ENCODE measurements at places on chromosomes 4 and X. TPM values are rescaled to one million over a fixed set of nuclear protein-coding genes. Genes with fewer than 3 reads are reported as not detected.

The MAGEA8 gene
- not detected for total RNA-seq

The KCTD8 gene
- total RNA-seq, result 0.28 TPM

The ZRSR2 gene
- total RNA-seq, result 2.6 TPM

DNA sequence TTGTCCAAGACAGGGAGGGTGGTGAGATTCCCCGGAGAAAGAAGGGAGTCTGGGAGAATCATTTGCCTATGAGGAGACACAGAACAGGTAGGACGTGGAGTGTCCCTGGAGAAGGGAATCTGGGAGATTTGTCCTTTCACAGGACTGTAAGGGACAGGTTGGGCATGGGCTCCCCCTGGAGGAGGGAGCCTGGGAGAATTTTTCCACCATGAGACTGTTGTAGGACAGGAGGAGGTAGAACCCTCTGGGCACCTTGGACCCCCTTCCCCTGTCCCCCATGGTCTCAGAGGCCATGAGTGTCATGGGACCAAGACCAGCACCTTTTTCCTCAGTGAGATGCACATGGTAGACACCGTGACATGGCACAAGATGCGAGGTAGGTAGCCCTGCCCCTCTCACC lies 2.8 kb downstream of the PORCN start:
- no peak for DNase-seq

GRCh38 chrX:102958794-102959193 lies 21.7 kb downstream of the RAB40AL start:
- no peak for DNase-seq

DNA sequence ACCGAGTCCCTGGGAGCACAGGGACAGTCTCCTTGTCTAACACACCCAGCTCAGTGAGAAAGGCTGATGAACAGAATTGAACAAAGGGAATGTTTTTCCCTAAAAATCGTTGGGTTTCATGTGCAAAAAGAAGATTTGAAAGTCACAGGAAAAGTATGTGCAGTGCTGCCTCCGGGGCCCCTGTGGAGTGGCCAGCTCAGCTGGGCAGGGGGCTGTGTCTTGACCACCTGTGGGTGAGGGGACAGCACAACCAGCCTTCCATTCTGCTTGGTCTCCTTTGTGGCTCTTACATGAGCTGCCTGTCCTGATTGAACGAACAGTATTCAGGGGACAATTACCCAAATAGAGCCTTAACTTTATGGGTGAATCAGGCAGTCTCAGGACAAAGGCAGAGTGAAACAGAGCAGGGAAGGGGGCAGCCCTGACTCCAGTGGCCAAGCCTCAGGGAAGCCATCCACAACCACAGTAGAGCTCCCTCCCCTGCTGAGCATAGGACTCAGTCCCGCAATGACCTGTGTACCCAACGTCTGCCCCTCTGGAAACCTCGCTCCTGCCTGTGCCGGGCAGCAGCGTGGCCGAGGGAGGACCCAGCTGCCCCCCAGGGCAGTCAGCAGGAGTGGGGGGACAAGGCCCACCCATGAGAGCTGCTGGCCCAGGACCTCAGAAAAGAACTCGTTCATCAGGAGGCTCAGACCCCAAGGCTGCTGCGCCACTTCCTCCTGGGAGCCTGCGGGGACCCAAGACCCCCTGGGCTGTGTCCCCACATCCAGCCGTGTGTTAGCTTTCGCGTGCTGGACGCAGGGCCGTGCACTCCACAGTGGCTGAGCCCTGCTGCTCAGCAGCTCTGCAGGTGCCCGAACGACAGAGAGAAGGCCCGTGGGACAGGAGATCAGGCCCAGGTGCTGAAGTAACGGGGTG lies 59.6 kb upstream of the MXD4 start:
- no peak for DNase-seq

DNA sequence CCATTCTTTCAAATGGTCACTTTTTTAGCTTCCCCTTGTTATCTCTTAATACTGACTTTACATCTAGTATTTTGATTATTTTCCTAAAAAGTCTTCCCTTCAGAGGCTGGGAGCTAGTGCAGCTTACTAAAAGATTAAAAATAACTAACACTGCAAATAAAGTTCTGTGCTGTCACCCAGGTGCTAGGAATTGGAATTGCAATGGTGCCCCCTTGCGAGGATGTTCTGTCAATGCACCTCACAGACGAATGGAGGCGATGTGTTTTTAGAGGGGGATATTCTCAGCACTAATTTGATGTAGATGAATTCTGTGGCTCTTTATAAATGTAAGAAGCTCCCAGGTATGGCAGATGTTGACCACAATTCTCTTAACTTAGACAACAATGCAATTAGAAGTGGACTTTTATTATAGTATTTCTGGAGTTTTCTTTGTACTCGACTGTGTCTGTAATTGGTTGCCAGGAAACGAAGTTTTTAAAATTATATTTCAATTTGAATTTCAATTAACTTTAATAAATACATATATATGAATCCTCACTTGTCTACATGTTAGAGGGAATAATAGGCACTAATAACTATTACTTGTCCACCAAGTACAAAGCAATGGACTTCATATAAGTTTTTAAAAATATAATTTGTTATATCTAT lies 22.0 kb upstream of the SMIM31 start:
- DNase-seq, result no peak

DNA sequence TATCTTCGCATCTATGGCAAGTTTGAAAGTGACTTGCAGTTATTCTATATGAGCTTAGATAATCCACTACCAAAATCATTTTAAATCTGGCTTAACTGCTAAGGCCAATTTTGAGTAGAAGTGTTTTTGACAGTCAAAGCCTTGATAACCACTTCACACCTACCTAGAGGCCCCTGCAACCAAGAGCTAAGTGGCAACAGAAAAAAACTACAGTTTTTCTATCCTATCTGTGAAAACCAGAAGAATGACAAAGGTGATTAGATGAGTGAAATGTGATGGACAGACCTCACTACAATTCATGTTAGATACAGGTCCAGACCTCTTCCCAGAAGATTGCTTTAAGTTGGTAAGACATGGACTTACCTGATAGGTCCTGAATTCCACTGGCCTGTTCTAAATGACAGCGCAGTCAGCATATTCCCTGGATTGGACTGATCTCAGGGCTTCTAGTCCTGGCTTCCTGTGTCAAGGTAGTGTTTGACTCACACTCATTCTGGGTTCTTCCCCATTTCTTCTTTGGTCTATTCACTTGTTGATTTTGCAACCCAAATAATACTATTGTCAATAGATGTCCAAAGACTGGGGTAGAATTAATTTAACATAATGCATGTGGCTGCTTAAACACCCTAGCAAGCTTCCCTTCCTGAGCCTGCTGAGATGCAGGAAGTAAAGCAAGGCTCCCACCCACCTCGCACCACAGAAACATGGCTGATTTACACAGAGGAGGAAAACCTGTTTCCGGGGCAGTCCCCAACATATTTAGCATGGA lies 65.1 kb downstream of the PPP3CA start:
- DNase-seq, result no peak

All from pulmonary artery endothelial cell (primary cell).